ENCODE measurements at places on chromosomes 4 and X. TPM values are rescaled to one million over a fixed set of nuclear protein-coding genes. Genes with fewer than 3 reads are reported as not detected.

The FAM133A gene
- total RNA-seq, result not detected

The ALAS2 gene
- not detected for total RNA-seq

The GAGE12F gene
- not detected for total RNA-seq

The LRCH2 gene
- 6.1 TPM for total RNA-seq

The MAGEB2 gene
- total RNA-seq, result not detected

The VCX2 gene
- not detected for total RNA-seq
